ENCODE measurements at places on chromosomes 4 and X. TPM values are rescaled to one million over a fixed set of nuclear protein-coding genes. Genes with fewer than 3 reads are reported as not detected.

DNA sequence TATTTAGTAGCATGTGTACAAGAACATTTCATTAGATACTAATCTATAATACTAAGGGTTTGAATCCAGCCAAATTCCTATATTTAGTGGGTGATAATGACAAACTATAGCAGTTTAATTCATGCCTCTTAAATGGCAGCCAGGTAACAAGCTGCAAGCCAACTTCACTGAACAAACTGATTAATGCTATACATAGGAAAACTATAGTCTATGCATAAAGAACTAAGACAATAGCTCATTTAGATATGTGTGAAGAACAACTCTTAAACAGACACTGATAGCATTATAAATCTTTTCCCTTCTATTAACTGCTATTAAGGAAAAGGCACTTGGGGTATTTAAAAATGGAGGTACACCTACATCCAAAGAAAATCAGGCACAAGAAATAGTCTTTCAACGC, 19.1 kb downstream of the ACSL1 start:
- no peak overlapping the region for H3K4me3 ChIP-seq
- H3K4me1 ChIP-seq = peaks cover 36% of the 10 kb centered on the region
- no peaks in the 10 kb centered on the region for H3K27me3 ChIP-seq
- DNase-seq = no peak

DNA sequence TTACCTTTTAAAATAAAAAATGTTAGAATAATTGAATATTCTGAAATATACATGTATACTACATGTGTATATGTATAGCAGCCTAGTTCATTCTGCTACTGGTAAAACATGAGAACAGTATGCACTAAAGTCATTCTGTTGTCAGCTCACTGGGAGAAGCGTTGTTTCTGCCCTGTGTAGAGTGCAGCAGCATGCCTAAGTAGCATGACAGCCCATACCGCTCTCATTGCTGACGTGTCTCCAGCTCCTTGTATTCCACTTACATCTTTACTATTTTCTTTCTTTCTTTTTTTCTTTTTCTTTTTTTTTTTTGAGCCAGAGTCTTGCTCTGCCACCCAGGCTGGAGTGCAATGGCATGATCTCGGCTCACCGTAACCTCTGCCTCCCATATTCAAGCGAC, 90.7 kb downstream of the KLHL8 start:
- H3K4me1 ChIP-seq = peaks cover 5% of the 10 kb centered on the region
- DNase-seq = no peak
- peaks cover 10% of the 10 kb centered on the region for H3K36me3 ChIP-seq
- H3K27me3 ChIP-seq = no peaks in the 10 kb centered on the region

DNA sequence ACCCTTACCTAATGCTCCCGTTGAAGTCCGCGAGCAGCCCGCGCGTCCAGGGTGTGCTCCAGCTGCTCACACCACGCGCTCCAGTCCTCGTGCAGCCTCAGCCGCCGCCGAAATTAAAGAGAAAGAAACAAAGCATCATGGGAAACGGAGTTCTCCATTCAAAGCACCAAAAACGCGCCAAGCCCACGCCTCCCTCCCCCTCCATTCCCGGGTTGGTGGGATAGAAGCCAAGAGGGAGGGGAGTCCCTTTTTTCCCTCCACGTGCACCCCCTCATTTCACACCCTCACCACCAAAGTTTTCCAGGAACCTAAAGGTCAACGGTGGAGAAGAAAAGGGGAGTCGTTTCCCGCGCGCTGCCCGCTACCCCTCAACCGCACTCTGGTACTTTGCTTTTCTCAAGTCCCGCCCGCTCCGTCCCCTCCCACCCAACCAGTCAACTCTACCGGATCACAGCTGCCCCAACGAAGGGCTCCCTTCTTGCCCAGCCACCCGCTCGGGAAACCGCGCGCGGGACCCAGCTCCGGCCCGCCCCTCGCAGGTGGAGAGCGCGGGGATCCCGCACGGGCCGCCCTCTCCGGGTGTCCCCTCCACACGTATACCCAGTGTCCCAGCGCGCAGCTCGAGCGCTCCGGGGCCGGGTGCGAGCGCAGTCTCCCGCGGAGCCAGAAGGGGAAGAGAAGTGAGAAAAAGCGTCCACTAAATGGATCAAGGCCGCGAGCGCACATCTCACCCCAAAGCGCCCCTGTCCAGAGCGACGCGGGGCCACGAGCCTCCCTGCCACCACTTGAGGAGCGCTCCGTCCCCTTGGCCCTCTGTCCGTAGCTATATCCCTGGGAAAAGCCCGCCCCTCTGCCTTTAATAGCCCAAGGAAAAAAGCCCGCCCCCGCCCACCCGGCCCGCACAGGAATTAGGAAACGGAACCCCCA, 65.1 kb upstream of the CCDC160 start:
- H3K36me3 ChIP-seq = no peaks in the 10 kb centered on the region
- peaks cover 5% of the 10 kb centered on the region for H3K27me3 ChIP-seq
- H3K27ac ChIP-seq = no peak overlapping the region
- peak; percentile 60 for DNase-seq
- peaks cover 6% of the 10 kb centered on the region for H3K4me1 ChIP-seq

- H3K36me3 ChIP-seq = no peaks in the 10 kb centered on the region
- no peaks in the 10 kb centered on the region for H3K4me1 ChIP-seq
- peaks cover 5% of the 10 kb centered on the region for H3K27me3 ChIP-seq
- H3K27ac ChIP-seq = no peak overlapping the region
- H3K4me3 ChIP-seq = no peak overlapping the region
Observed at GRCh38 chrX:1781766-1782165, 166.9 kb downstream of the ASMT start.

XAGE1B gene
- not detected for total RNA-seq

TAF1 gene
- total RNA-seq = 42.1 TPM

GPR119 gene
- not detected for total RNA-seq

DCK gene
- 10.8 TPM for total RNA-seq

Data from glutamatergic neuron (in vitro differentiated cells).